Effector memory CD8-positive, alpha-beta T cell (primary cell): ENCODE measurements at places on chromosomes 11 and 22.

- no peak for DNase-seq
Measured at GRCh38 chr11:27203077-27203647, 159.9 kb downstream of the CCDC34 start.

- DNase-seq: no peak
Measured at GRCh38 chr11:79150966-79151365, 289.9 kb downstream of the TENM4 start.

DNA sequence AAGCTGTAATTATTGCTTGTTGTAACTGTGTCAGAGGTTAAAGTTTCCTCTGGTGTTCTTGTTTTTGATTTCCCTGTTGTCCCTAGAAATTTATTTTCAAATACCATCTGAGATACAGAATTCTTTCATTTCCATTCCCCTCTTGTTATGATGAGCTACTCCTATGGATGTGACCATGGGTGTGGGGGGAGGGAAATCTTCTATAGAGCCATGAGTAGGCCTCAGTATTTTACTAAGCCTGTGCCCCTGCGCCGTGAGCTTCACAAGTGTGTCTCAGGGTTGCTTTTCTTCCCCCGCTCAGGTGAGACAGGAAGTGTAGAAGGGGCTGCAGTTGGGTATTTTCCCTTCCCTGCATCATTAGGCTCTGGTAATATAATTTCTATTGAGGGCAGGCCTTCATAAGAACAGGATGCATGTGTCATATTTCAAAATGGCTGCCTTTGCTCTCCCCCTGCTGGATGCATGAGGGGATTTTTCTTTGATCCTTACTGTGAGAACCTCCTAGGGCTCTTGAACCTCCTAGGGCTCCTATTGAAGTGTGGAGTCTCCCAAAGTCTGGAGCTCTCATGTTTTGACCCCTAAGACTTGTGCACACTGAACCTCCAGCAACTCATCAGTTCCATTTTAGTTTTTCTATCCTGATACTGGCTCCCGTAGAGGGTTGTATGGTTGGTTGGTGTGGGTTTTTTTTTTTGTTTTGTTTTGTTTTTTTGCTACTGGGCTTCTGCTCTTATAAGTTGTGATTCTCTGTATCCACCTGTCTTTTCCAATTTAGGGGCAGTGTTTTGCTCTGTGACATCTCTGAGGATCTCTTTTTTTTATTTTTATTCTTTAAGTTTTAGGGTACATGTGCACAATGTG, 658.2 kb downstream of the NTM start:
- no peak for DNase-seq

GRCh38 chr11:3867209-3868091, 12.0 kb downstream of the STIM1 start:
- no peak for DNase-seq

DNA sequence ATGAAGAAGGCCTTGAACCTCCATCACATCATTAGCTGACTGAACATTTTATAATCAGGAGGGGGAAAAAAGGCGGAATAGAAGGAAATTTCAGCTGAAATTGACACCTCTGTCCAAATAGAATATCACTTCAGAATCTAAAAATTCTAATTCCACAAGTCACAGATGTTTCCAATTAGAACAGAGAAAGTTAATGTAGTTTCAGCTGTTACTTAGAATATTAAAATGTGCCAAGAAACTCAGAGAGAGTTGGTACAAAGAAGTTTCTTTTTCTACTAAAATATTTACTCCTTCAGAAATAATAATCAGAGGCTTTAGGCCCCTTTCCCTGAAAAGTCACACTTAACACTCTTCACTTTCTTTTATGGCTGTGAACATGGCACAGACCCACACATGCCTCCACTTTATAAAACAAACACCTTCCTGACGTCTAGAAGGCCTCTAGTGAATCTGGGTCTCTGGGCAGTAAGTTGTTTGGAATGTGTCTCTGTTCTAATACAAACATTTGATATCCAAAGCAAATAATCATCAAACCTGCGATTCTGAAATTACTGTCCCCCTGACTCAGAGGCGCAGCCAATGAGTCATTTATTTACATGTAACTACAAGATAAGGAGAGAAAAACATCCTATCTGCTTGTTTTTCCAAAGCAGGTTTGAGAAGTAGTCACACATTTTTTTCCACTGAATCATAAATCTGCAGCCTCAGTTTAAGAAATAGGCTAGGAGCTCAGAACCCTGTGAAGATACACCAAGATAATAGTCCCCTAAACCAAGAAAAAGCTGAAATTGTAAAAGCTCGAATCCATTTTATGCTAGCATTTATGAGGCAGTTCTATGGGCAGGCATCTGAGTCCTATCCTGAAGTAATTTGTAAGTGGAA, 148.4 kb downstream of the ME3 start:
- no peak for DNase-seq

GRCh38 chr11:72573072-72573854, 101.0 kb downstream of the PDE2A start:
- no peak for DNase-seq

DNA sequence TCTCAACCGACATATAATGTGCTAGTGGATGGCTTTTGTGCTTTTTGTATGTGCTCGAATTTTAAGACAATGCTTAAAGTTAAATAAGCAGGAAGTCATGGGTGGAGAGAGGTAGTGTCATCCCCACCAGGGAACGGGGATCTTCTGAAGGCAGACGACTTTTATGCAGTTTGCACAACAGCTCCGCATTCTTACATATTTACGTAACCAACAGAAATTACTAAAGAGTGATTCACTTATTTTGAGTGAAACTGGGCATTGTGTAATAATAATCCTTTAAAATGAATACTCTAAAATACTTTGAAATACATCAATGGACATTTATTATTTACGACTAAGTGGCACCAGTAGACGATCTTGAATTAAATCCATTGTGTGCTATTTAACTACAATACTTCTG, 305.1 kb downstream of the CNTN5 start:
- DNase-seq: no peak

GRCh38 chr11:107777110-107777509, 65.3 kb upstream of the SLN start:
- DNase-seq: no peak

DNA sequence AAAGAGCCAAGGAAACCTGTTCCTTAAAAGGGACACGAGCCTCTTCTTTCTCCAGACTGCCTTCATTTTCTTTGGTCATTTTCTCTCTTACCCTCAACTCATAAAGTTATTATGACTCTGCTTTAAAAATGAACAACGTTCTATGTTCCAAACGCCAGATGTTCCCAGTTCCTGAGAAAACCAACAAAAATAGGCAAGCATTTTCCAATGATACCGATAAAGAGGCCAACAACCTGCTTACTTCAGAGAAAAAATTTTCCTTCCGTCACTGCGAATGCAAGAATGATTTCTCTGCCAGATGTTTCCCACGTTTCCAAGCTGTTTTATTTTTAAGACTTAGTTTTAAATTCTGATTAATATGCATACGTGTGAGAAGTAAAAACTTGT, 315 bp upstream of the TRPC6 start:
- no peak for DNase-seq

- no peak for DNase-seq
Measured at GRCh38 chr22:32801537-32802236, at the start of gene TIMP3. Gene TIMP3, plus strand, starts transcription at chr22:32801705. Its CDS starts 297 bp downstream, at chr22:32802002.

GRCh38 chr11:19508165-19508564, 204.5 kb upstream of the NAV2 start:
- no peak for DNase-seq

DNA sequence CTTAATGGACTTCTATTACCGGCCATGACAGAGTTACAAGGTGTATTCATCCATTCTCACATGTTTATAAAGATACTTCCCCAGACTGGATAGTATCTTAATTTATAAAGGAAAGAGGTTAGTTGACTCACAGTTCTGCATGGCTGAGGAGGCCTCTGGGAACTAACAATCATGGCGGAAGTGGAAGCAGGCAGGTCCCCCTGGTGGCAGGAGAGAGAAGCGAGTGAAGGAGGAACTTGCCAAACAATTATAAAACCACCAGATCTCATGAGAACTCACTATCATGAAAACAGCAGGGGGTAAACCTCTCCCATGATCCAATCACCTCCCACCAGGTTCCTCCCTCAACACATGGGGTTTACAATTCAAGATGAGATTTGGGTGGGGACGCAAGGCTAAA, 170.0 kb upstream of the PDGFD start:
- DNase-seq: no peak

GRCh38 chr11:11215058-11215815, 137.8 kb downstream of the CSNK2A3 start:
- no peak for DNase-seq

DNA sequence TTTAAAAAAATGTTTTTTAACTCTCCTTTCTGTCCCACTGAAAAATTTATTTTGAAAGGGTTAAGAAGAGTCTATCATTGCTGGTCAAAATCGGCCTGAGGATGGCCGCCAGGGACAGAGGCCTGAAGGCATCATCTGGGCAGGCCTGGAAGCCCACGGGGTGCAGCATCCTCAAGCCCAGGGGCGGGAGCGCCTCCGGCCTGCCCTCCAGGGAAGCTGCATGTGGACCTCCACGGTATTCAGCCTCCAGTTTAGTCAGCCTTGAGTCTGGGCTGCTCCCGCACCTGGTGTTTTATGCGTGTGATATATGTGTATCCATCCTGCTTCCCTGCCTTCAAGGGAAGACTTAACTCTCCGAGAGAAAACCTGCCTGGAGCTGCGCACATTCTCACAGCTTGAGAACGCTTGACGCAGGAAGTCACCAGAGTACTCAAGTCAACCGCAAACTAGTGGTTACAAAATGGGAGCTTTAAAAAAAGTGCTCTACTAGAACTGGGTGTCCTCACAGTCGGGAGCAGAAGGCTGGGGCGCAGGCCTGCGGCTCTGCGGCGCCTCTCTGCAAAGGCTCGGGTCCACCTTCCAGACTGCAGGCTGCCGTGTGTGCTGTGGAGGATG, 13.6 kb upstream of the BID start:
- DNase-seq: no peak

GRCh38 chr22:31970490-31971444, 26.4 kb downstream of the YWHAH start:
- DNase-seq: peak; percentile 90

DNA sequence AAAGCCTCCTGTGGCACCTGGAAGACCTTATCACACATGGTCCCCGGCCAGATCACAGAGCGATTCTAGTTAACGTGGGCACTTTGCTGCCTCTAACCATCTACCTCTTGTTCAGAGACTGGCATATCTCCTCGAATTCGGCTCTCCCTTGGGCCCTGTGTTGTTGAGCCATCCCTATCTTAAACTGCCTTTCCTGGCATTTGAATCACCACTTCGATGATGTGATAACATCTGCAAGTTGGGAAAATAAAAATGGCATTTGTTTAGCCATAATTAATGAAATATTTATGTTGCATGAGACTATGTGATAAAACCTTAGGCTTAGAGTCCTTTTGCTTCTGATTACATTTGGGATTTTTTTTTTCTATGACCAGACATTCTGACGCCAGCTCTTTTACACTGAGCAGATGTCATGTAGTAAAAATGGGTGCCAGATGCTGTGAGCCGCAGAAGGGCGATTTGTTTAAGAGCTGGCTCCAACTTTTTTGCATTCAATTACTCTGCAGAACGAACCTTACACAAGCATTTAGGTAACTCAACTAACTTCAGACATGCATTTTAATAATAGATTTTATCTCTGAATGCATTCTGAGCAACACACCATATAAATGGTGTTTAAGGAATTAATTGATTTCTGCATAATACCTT, 58.5 kb upstream of the PARVA start:
- no peak for DNase-seq
